ENCODE measurements at places on chromosomes 13 and 19. TPM values are rescaled to one million over a fixed set of nuclear protein-coding genes. Genes with fewer than 3 reads are reported as not detected.

DNA sequence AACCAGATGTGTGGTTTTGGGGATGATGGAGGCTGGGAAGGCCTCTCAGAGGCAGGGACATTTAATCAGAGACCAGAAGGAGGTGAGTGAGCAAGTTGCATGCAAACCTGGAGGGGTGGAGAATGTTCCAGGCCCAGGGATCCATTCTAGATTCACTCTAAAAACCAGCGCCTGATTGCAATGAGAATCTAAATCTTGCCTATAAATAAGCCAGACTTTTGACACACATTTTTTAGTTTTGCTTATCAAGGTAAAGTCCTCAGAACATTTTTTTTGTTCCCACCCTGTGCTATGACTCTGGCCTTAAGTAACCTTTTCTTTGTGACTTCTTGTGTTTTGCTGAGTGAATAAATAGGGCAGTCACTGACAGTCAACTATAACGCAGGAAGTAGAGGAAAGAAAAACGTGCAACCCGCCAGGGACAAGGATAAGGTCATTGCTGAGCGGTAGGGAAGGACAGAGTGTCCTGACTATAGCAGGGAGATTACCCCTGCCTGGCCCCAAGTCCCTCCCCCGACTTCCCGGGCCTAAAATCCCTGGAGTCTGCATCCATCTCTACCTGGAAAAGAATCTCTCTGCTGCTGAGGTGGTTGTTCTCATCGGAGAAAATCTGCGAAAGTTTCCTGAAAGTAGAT is 14.4 kb downstream of the RGL3 start:
- DNase-seq = no peak

DNA sequence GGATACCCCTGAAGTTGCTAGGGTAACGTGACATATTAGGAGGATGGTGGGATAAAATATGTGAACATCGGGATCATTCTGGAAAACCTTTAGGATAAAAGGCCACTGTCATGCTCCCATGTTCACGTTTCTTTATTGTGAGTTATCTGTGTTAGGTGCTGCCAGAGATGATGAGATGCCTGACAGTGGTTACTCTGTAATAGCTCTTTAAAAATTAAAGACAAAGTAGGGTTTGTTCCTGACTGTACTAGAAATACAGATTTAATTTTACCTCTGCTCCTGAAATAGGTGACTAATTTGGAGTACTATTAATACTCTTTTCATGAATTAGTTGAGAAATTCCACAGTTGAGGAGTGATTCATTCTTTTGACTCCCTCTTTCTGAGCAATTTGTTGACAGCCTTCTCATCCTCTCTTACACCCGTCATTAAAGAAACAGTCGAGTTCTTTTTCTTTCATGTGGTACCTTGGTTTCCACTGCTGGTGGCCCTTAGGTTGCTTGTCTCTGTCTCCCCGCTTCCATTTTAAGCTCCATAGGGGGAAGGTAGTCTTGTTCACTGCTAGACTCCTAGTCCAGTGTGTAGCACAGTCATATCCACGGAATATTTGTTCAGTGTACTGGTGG is 28.4 kb downstream of the SAE1 start:
- DNase-seq = no peak

GRCh38 chr19:55931936-55932386 is at the start of gene NLRP13:
NLRP13 (minus strand) TSS chr19:55932336; CDS start chr19:55932311, 25 bp downstream.
- no peak for DNase-seq

DNA sequence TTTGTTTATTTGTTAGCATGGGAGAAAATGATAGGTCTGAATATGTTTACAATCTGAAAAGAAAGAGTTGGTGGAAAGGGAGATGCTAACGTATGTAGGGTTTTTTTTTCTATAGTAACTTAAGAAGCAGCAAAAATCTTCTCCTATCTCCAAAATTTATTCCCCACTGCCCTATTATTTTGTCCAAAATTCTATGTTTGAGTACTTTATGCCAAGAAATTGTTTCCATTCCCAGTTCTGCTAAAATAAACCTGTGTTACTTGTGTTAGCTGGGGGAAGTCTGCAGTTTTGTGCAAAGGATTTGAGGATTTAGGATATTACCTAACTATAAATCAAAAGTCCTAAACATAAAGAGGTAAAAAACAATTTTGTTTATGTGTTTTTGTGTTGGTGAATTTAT is 2770.4 kb upstream of the PCDH20 start:
- no peak for DNase-seq

Gene GPR180
- total RNA-seq = 4.9 TPM

GRCh38 chr13:33070713-33071112 is 54.5 kb downstream of the KL start:
- DNase-seq = no peak

- DNase-seq = no peak
Measured at GRCh38 chr19:42325896-42326771, 699 bp downstream of the MEGF8 start.
